Natural killer cell (primary cell): ENCODE measurements at places on chromosomes 6 and 20. TPM values are rescaled to one million over a fixed set of nuclear protein-coding genes. Genes with fewer than 3 reads are reported as not detected.

- DNase-seq: no peak
- H3K4me3 ChIP-seq: no peak overlapping the region
- H3K27ac ChIP-seq: no peak overlapping the region
- H3K27me3 ChIP-seq: no peaks in the 10 kb centered on the region
- no peaks in the 10 kb centered on the region for H3K4me1 ChIP-seq
- peaks cover 28% of the 10 kb centered on the region for H3K36me3 ChIP-seq
Measured at GRCh38 chr6:34585108-34585507, 29.0 kb upstream of the SPDEF start.

DNA sequence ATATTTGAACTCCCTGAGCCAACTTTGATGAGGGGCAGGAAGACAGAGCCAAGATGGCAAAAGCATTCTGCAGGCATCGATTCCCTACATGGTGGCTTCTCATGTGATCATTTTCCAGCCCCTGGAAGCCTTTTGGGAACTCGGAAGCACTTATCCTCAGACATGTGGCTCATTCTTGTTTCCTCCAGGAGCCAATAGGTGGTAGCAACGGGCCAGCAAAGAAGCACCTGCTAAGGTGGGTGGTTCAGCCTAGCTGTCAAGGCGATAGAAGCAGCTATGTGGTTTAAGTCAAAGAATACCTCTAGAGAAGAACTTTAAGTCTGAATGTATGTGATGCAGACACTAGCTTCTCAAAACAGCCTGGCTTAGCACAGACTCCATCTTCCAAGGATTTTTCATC, 64.9 kb upstream of the PAX1 start:
- H3K27me3 ChIP-seq: no peaks in the 10 kb centered on the region
- H3K36me3 ChIP-seq: no peaks in the 10 kb centered on the region
- DNase-seq: no peak
- H3K4me3 ChIP-seq: no peak overlapping the region
- no peaks in the 10 kb centered on the region for H3K4me1 ChIP-seq

DNA sequence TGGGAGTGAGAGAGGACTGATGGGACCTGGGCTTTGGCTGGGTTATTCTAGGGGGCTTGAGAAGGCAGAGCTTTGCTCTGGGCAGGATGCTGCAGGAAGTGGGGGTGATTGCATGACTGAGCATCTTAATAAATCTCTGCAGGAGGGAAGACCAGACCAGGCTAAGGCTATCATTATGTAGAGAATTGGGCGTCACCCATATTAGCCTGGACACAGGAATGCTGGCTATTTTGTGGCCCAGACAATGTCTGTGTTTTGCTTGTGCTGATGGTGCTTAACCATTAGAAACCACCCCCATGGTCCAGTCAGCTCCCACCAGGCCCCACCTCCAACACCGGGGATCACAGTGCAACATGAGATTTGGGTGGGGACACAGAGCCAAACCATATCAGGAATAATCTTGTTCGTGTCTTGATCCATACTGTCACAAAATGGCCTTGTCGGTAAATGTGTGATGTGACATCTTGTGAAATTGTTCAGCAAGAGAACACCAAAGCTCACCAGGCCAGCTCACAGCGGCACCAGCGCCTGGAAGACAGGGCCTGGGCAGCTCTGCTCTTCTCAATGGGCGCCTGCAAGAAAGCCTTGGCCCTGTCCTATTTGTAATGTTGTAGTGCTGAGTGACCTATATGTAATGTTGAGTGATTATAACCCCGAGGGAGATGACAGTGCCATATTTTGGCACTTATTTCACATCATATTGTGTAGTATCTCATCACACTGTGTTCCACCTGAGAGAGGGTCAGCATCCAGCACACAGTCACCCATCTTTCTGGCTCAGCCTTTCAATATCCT, 211.8 kb downstream of the QKI start:
- no peaks in the 10 kb centered on the region for H3K36me3 ChIP-seq
- peaks cover 8% of the 10 kb centered on the region for H3K4me1 ChIP-seq
- no peak for DNase-seq
- H3K27ac ChIP-seq: no peak overlapping the region
- peaks cover 3% of the 10 kb centered on the region for H3K27me3 ChIP-seq

DNA sequence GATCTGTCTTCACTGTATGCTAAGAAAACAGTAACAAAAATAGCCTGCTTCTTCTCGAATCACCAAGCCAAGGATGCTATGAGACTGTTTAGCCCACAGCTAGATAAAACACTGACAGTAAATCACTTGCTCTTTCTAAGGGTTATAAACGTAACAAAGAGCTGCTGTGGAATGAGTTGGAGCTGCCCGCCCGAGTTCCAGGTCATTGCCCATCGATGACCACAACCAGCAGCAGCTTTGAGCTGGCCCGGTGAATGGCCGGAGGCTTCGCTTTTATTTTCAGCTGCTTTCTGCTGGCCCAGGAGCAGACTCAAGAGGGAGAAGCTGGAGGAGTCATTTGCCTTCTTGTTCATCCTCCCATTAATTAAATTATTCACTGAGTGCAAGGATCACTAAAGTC, 82.2 kb upstream of the CDH4 start:
- H3K27me3 ChIP-seq: no peaks in the 10 kb centered on the region
- H3K36me3 ChIP-seq: no peaks in the 10 kb centered on the region
- H3K4me3 ChIP-seq: no peak overlapping the region
- no peaks in the 10 kb centered on the region for H3K4me1 ChIP-seq

GRCh38 chr6:30020626-30021025, 40.4 kb upstream of the POLR1H start:
- no peaks in the 10 kb centered on the region for H3K27me3 ChIP-seq
- no peaks in the 10 kb centered on the region for H3K4me1 ChIP-seq
- H3K27ac ChIP-seq: no peak overlapping the region
- peaks cover 2% of the 10 kb centered on the region for H3K36me3 ChIP-seq
- no peak for DNase-seq

GRCh38 chr20:8837396-8837795, 231.5 kb upstream of the PLCB4 start:
- no peaks in the 10 kb centered on the region for H3K36me3 ChIP-seq
- no peak overlapping the region for H3K4me3 ChIP-seq
- DNase-seq: no peak
- H3K27ac ChIP-seq: no peak overlapping the region
- H3K4me1 ChIP-seq: no peaks in the 10 kb centered on the region
- no peaks in the 10 kb centered on the region for H3K27me3 ChIP-seq

DNA sequence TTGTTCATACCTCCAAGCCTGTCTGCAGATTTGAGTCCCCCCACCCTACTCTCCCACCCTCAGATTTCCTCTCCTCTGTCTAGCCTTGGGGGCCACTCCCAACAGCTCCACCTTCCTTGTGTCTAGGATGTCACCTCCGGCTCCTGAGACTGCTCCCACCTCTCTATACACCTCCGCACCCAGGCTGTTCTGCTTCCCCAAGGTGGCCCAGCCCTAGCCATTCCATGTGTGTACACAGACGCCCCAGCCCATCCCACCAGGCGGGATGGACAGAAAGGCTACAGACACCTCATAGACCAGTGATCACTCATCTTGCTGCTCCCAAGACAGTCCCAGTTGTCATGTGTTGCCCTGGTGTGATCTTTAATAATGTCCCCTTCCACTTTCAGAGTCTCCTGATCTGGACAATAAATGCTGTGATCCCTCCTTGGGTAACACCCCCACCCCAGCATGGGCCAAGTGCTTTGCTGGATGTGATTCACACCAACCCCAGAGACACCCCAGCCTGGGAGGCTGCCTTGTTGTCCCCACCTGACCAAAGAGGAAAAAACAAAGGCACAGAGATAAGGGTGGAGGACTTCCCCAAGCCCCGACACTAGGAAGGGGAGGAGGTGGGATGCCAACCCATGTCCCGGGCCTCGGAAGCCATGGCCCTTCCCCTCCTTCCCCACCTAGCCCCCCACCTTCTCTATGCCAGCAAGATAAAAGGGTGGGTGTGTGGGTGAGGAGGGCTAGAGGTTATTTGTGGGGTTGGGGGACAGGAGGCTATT, 36.1 kb downstream of the MDFI start:
- H3K4me3 ChIP-seq: no peak overlapping the region
- H3K27me3 ChIP-seq: no peaks in the 10 kb centered on the region
- H3K4me1 ChIP-seq: no peaks in the 10 kb centered on the region
- no peak overlapping the region for H3K27ac ChIP-seq
- no peaks in the 10 kb centered on the region for H3K36me3 ChIP-seq

GRCh38 chr6:89197141-89197540, 20.0 kb downstream of the GABRR1 start:
- no peaks in the 10 kb centered on the region for H3K36me3 ChIP-seq
- no peak for DNase-seq
- no peak overlapping the region for H3K27ac ChIP-seq
- no peaks in the 10 kb centered on the region for H3K27me3 ChIP-seq

GRCh38 chr6:44505751-44506150, 118.2 kb downstream of the CDC5L start:
- no peaks in the 10 kb centered on the region for H3K36me3 ChIP-seq
- H3K27ac ChIP-seq: no peak overlapping the region
- H3K4me1 ChIP-seq: no peaks in the 10 kb centered on the region
- no peak for DNase-seq
- H3K4me3 ChIP-seq: no peak overlapping the region

The EPM2A gene
- 5.2 TPM for total RNA-seq

The MARCKS gene
- total RNA-seq: 9.2 TPM
